Choroid plexus epithelial cell (primary cell): ENCODE measurements at places on chromosomes 3 and 15.

GRCh38 chr15:85047271-85047948, 65.8 kb downstream of the PDE8A start:
- DNase-seq = peak; percentile 99

GRCh38 chr3:72335458-72336095, 512.7 kb downstream of the SHQ1 start:
- no peak for DNase-seq

GRCh38 chr3:146975032-146975431, 369.9 kb upstream of the PLSCR5 start:
- no peak for DNase-seq

- DNase-seq = no peak
Measured at GRCh38 chr3:52297242-52298148, 9.9 kb downstream of the GLYCTK start.

DNA sequence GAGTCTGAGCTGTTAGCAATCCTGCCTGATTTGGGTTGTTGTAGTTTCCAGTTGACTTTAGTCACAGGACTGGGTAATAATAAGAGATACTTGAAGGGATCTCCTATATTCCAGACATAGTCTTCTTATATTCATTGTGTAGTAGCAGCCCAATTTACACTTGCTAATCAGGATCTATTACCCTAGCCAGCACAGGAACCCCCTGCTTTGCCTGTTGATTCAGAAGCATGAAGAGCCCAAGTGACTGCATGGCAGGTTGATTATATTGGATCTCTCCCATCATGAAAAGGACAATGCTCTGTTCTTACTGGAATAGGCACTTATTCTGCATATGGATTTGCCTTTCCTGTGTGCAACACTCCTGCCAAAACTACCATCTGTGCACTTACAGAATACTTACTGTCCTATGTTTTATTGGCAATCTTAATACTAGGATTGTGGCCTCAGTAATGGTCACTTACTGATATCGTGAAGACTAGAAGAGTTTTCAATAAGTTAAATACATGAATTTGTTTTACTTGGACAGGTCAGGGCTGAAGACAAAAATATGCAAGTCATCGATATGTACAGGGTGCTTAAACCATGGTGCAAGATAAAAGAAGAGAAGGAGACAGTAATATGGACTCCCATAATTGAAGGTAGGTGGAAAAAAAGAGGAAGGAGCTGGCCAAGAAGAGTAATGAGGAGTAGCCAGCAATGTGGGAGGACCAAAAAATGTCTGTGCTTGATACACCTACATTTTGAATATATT, 304.1 kb downstream of the MCTP2 start:
- DNase-seq = no peak

- DNase-seq = no peak
Measured at GRCh38 chr3:109819734-109820133, 482.4 kb upstream of the DPPA4 start.

- no peak for DNase-seq
Measured at GRCh38 chr15:66019826-66020398, 150.6 kb downstream of the RAB11A start.

- no peak for DNase-seq
Measured at GRCh38 chr3:62068337-62068736, 305.0 kb downstream of the FEZF2 start.

- DNase-seq = no peak
Measured at GRCh38 chr3:155553780-155554179, 191.1 kb downstream of the PLCH1 start.

- DNase-seq = peak; percentile 30
Measured at GRCh38 chr15:60854858-60855564, 374.1 kb downstream of the RORA start.

DNA sequence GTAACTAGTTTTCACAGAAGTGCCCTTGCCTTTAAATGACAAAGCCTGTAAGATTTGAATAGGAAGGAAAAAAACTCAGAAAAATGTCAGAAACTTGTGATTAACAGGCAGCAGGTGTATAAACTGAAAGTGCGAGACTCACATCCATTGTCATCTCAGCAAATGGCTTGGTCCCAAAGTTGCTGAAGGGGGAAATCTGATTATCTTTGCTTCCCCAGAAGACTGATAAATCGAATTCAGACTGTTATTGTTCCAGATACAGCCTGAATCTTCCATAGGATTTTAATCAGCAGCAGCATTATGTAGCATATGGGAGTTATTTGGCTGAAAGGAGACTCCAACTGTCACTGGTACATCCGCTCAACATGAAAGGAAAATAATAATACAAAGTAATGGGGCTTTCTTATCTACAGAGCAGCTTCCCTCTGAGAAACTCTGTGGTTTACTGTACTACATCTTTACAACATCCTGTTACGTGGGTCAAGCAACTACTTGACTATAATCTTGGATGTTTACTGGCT, 550.4 kb upstream of the CCDC54 start:
- peak; percentile 76 for DNase-seq

GRCh38 chr15:59885832-59886231, 118.3 kb upstream of the FOXB1 start:
- DNase-seq = no peak

GRCh38 chr15:57281321-57281720, 95.0 kb upstream of the CGNL1 start:
- no peak for DNase-seq

DNA sequence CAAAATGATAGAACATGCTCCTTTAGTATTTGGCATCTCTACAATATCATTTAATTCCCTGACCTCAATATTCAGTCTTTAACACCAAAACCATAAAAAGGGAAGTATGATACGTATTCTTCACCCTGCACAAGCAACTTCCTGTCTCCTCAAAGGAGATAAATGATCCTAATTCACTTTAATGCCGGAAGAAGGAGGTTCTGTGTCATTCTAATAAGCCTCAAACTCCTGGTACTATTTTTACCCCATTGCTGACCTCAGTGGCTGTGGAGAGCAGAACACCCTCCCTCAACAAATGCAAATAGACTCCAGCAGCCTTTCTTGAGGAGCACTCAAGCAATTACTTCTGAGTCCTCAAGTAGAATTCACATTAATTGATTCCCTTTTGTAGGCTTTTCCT, 173.3 kb downstream of the TMEM108 start:
- no peak for DNase-seq
